ENCODE measurements at places on chromosomes 6 and 20. TPM values are rescaled to one million over a fixed set of nuclear protein-coding genes. Genes with fewer than 3 reads are reported as not detected.

Gene CRISP3
- total RNA-seq, result 1.1 TPM

Gene BPIFB4
- total RNA-seq, result not detected

Gene LST1
- total RNA-seq, result 17.7 TPM

Gene SALL4
- 2.6 TPM for total RNA-seq

Gene TSBP1
- not detected for total RNA-seq

Gene MTG2
- total RNA-seq, result 31.4 TPM

Gene CST3
- total RNA-seq, result 731 TPM

Gene PACSIN1
- total RNA-seq, result 0.49 TPM

GRCh38 chr6:142651384-142651783, 293.6 kb downstream of the HIVEP2 start:
- DNase-seq, result no peak

- no peak for DNase-seq
Measured at GRCh38 chr6:139931747-139932146, 557.3 kb upstream of the CITED2 start.

DNA sequence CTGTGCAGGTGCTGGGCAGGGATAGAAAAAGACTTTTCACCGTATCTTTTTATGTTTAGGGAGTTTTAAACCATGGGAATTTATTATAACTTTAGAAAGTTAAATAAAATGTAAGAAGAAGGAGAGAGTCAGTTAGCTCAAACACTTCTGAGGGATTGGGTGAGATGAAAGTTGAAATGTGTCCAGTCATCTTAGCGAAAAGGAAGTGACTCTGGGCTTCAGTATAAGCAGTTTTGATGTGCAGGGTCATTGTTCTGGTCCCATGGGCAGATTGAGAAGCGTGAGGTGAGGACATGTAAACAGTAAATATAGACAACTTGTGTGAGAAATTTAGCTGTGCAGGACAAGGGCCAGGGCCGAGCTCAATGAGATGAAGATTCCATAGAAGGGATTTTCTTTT, 66.9 kb downstream of the TOX2 start:
- no peak for DNase-seq

DNA sequence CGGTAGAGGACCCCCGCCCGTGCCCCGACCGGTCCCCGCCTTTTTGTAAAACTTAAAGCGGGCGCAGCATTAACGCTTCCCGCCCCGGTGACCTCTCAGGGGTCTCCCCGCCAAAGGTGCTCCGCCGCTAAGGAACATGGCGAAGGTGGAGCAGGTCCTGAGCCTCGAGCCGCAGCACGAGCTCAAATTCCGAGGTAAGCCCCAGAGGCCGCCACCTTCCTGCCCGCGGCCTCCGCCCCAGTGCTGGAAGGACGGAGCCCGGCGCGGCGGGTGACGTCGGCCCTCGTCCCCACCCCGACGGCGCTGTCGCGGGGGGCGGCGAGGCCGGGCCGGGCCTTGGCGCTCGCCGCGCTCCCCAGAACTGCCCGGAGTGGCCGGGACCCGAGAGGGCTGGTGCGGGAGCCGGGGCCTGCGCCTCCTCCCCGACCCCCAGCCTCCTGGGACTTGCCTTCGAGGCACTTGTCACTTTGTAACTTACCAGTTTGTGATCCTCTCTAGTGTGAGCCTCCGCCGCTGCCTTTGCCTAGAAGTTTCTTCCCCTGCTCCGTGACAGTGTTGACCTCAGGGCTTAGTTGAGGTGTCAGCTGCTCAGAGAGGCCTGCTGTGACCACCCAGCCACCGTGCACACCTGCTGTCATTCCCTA, 417 bp downstream of the VAPB start:
- DNase-seq, result peak; percentile 62

DNA sequence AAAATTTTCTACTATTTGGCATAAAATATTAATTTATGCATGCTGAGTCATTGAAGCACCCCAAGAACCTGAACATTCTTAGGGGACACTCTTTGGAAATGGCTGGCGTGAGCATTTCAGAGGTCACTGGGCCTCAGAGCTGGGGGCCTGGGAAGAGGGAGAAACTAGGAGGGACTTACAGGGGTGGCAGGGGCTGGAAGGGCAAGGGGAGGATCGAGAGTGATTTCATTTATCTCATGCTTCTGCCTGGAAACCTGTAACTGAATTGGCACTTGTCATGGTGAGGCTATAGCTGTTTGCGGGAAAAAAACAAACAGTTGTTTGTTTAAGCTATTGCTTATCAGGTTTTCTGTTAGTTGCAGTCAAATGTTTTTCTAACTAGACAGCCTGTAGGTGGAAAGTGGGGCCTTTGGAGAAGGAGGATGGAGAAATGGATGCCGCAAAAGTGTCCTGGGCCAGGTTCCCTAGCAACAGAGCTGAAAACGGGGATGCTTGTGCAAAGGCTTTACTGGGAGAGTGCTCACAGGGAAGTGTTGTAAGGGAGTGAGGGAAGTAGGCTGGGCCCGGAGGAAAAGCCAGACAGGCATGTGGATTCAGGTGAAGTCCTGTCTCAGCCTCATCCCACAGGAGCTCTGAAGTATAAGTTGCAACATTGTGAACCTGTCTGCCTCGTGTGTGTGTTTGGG, 36.4 kb upstream of the KAT14 start:
- DNase-seq, result no peak

DNA sequence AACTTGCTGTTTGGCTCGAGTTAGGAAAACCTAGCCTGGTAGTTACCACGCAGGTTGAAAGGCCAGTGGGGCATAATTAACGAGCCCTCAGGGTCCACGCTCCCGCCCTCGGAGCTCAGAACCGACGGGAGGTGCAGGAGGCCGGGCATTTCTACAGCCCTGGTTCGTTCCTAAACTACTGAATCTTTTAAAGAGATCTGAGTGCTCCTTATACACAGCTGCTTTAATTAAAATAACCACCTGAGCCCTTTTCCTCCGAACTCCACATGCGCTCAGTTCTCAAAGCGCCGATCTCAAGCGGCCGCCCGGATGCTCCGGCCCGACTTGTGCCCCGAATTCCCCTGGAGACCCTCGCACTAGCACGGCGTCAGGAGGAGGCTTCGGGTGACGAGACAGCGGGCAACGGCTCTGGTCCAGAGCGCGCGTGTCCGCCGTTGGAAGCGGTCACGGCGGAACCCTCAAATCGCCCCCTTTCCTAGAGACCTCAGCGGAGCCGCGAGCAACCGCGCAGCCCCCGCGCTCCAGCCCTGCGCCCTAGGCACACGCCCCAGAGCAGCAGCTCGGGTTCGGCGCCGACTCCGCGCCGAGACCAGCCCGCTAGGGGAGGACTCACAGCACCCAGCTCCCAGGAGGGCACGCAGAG, 397 bp downstream of the WDR27 start:
- peak; percentile 66 for DNase-seq

GRCh38 chr6:33963136-33963750, 159.4 kb upstream of the MLN start:
- peak; percentile 46 for DNase-seq

GRCh38 chr6:37481711-37482605, 17.7 kb downstream of the CCDC167 start:
- peak; percentile 50 for DNase-seq

- no peak for DNase-seq
Measured at GRCh38 chr6:152636021-152636608, 1.0 kb downstream of the SYNE1 start.

GRCh38 chr6:87755708-87756671, 54.0 kb upstream of the AKIRIN2 start:
- DNase-seq, result no peak

DNA sequence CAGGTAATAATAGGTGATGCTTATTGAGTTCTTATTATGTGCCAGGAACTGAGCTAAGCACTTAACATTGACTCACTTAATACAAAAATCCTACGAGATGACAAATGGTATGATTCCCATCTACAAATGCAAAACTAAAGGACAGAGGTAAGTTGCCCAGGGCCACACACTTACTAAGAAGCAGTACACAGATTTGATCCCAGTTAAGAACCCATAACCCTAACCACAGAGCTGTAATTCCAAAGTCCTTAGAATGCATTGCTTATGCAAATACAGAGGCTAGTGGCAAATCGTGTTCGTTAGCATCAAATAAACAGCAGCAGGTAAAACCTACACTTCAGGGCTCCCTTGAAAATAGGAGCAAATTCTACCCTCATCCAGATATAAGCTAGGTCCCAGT, 104.0 kb downstream of the SASH1 start:
- no peak for DNase-seq

- DNase-seq, result peak; percentile 81
Measured at GRCh38 chr6:42726485-42727086, 4.2 kb upstream of the PRPH2 start.

DNA sequence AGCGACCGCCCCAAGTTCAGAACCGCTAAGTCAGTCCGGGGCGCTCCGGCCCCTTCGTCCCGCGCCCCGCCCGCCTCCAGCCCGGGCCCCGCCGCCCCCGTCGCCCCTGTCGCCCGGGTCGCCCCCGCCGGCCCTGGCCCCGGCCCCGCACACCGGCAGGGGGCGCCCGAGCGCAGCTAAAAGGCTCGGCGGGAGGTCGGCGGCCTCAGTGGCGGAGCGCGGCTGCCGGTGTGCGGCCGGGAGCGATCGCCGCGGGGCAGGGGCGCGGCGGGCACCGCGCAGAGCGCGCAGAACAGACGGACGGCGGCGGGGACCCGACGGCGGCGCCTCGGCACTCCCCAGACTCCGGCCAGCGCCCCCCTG, at the start of gene FNDC1:
FNDC1 (plus strand) TSS at position 208 of the 363 bp plus-strand sequence. CDS start 197 bp downstream, outside the sequence.
- peak; percentile 66 for DNase-seq

- no peak for DNase-seq
Measured at GRCh38 chr20:48461091-48461734, 366.6 kb downstream of the PREX1 start.

- DNase-seq, result no peak
Measured at GRCh38 chr20:35820715-35821114, 48.9 kb downstream of the PHF20 start.

DNA sequence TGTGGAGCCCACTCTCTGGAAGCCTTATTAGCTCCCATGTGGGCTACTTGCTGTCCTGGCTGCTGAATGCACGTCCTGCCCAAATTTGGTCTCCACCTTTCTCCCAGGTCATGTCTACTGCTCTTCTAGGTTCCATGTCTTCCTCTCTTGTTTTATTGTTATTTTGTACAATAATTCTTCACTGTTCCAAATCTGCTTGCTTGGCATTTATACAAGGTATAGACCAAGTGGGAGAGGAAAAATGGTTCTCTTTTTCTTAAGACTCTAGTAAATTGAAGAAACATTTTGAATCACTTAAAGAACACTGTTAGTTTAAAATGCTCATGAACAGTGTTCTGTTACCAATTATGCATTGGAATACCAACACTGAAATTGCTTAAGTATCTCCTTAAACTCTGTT, 81.6 kb upstream of the SCP2D1 start:
- no peak for DNase-seq

GRCh38 chr20:50515471-50516106, 5.4 kb downstream of the PTPN1 start:
- DNase-seq, result no peak

- no peak for DNase-seq
Measured at GRCh38 chr6:83480470-83480869, 31.9 kb upstream of the PRSS35 start.

DNA sequence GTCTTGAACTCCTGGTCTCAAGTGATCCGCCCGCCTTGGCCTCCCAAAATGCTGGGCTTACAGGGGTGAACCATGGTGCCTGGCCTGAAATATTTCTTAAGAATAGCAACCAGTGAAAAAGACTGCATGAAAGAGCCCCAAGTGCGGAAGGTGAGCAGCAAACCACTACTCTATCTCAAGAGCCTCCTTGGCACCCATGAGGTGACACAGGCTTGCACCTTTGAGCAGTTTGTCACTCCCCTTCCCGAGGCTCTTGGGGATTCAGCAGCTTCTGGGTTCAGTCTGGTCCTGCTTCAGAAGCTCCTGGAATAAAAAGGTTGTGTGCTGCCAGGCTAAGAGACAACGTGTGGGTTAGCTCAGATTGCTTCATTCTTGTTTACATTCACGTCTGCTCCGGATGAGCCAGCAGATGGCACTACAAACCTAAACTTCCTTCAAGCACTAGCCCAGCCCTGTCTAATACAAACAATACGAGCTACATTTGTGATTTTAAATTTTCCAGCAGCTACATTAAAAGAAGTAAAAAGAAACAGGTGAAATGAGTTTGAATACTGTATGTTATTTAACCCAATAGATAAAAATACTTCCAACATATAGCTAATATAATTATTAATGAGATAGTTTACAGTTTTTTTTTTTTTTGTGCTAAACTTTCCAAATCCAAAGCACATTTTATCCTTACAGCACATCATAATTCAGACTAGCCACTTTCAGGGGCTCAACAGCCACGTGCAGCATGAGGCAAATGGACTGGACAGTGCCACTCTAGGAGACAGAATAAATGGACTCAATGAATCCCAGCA, 46.2 kb downstream of the GJA10 start:
- peak; percentile 81 for DNase-seq

DNA sequence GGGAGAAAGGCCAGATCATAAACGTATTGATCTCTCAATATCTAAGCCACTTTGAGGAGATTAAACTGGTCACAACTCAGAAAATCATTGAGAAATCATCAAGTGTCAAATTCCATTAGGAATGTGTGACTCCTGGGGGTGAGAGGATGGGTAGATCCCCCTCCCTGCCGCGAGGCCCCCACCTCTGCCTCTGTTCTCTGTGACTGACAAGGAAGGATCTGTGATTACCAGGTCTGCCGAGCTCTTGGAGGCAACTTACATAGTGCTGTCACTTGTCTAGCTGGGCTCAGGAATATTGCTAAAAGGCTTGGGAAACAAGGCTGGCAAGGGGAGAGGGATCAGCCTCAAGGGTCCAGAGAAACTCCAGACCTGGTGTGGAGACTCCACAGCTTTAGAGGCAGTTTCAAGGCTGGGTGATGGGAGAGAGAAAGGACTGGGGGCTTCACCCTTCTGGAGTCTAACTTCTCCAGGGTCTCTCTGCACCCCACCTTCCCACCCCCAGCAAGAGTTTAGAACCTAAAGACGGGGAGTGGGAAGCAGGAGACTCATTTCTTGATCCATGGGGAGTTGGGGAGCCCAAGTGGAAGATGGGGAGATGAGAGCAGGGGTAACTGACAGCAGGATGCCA, 11.6 kb upstream of the ARMC12 start:
- DNase-seq, result no peak

DNA sequence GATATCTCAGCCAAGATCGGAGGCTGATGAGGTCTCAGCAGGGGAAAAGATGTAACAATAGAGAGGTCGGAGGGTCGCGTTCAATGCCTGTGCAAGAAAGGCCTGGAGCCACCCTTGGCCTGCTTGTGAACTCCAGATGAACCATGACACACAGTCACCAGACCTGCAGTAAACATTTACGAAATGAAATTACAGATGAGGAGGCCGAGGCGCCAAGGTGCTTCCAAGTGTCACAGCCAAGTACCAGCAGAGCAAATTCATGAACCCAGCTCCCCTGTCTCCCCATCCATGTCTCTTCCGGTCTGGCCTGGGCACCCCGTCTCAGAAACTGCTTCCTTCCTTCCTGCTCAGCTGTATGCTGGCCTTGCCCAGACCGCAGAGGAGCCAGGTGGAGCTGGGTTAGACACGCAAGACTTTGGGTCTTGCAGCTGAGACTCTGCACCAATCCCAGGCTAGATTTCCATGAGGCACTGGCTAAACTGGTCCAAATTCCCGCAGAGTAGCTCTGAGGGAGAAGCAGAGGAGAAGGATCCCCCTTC, 48.1 kb downstream of the CHMP4B start:
- DNase-seq, result no peak

All from sciatic nerve (tissue), 2 donors.